ENCODE measurements at places on chromosomes 16 and 17.

DNA sequence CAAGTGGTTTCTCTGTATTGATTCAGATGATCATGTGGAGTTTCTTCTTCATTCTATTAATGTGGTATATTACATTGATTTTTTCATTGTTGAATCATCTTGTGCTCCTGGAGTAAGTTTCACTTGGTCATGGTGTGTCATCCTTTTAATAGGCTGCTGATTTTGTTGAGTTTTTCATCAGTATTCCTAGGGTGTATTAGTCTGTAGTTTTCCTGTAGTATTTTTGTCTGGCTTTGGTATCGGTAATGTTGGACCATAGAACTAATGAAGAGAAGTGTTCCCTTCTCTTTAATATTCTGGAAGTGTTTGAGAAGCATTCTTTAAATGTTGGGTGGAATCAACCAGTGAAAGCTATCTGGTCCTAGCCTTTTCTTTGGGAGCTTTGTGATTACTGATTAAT lies 99.0 kb downstream of the OMG start:
- DNase-seq, result no peak

- no peak for DNase-seq
Measured at GRCh38 chr16:77470851-77471250, 36.0 kb upstream of the ADAMTS18 start.

- DNase-seq, result no peak
Measured at GRCh38 chr16:10729104-10730048, 14.3 kb upstream of the NUBP1 start.

GRCh38 chr16:54034684-54035083 lies 251.9 kb downstream of the IRX3 start:
- DNase-seq, result no peak

DNA sequence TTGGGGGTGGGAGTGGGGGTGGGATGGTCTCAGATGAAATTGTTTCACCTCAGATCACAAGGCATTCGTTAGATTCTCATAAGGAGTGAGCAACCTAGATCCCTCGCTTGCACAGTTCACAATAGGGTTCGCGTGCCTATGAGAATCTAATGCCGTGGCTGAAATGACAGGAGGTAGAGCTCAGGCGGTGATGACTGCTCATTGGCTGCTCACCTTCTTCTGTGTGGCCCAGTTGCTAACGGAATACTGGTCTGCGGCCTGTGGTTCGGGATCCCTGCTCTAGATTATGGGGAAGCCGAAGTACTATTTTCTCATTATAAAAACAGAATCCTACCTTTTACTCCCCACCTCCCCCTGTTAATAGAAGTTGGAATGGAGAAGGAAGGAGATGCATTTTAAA lies 18.9 kb downstream of the CLTC start:
- no peak for DNase-seq

DNA sequence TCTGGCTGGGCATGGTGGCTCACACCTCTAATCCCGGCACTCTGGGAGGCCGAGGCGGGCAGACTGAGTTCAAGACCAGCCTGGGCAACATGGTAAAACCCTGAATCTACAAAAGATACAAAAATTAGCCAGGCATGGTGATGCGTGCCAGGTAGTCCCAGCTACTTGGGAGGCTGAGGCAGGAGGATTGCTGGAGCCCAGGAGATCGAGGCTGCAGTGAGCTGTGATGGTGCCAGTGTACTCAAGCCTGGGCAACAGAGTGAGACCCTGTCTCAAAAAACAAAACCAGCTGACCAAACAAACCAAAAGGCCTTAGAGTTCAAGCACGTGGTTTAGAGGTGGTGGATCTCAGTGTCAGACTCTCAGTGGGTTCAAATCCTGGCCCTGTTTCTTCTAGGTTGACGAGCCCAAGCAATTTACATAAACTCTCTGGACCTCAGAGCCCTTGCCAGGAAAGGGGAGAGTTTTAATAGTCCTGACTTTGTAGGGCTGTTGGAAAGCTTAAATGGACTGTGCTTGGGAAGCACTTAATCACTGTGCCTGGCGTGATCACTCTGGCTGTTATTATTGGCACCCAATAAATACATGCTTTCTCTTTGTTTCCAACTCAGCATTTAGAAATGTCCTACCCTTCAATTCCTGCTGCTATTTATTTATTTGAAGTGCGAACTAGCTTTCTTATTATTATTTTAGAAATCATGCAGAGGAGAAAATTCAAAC lies 44.7 kb downstream of the ABCC1 start:
- no peak for DNase-seq

GRCh38 chr17:75927286-75927922 lies 13.4 kb downstream of the FBF1 start:
- no peak for DNase-seq

DNA sequence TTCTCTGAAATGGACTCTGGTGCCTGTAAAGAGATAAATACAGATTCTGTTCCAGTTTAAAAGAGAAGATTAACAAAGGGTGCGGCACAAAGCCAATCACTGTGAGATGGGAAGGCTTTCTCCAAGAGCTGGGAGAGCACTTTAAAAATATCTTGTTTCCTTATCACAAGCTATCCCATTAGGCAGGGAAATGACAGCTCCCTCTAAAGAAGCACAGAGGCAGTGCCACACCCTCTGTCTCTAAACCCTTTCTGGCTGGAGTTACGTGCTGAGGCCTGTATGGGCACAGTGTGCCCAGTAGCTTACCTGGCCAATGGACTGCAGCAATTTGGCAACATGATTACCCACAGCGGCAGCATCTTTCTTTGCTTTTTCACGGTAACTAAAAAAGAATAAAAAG lies 9.0 kb upstream of the TERB1 start:
- DNase-seq, result no peak

DNA sequence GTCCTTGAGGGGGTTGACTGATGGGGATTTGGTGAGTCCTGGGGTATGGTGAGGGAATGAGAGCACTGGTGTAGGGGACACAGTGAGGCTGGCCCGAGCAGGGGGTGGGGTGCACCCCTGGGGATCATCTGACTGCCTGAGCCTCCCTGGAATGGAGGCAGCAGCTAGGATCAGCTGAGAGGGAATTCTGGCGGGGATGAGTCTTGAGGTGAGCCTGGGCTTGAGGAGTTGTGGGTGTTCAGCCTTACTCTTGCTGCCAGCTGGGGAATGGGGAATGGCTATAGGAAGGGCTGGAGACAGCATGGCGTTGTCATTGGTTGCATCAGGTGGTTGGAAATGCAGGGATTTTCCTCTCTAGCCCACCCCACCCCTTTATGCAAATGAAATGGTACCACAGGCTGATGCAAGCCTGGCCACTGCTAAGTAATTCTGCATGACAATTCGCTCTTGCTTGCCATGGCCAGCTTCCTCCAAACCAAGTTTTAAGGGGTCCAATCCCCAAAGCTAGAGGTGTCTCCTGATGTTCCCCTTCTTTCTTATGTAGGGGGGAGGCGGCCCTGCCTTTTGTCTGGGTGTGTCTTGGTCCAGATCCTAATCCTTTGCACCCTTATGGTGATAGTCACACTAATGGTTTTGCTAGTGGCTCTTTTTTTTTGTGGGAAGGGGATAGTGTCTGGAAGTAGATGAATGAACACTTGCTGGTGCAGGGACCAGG lies 7.5 kb downstream of the NFE2L1 start:
- DNase-seq, result no peak

DNA sequence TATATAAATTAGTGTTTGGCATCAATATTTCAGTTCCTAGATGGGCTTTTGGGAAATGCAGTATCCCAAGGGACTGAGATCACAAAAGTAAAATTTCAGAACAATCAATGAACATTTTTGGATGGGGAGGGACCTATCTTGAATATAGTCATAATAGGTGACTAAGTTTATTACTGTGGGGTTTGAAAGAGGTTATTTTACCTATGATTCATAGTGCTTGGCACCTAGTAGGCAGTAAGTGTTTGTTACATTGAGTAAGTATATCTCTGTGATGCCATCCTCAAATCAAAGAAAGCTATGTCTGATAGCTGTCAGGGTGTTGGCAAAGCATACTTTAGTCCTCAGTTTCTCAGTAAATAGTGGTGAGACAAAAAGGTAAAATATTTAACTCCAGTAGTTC lies 36.9 kb downstream of the ZNF207 start:
- DNase-seq, result no peak

GRCh38 chr16:85041219-85042166 lies 13.9 kb downstream of the KIAA0513 start:
- DNase-seq, result no peak

DNA sequence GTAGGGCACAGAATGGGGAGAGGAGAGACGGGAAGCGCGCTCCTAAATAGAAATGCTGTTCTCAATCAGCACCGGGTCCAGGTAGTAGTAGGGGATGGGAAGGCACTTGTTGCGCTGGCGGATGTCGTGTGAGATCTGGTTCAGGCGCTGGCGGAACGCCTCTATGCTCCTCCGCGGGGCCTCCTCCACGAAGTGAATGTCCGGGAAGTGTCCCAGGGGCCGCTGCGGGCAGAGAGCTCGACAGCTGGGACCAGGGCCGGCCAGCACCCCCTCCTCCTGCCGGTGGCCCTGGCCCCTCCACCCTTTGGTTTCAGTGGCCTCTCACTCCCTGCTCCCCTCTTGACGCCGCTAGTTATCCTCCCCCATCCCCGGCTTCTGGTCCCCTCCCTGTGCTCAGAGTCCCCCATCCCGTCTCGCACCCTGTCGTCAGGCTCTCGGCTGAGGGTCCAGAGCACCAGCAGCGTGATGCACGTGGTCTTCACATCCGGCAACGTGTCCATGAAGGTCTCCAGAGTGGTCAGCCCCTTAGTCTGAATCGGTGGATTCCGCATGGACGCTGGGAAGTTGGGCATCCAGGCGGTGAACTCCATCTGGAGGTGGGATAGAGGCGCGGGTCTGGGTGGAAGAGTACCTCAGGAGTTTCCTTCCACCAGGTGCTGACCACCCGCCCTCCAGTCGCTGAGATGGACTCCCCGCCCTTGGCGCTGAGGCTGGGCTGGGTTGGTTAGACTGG lies 14.6 kb downstream of the ALOX12B start:
- no peak for DNase-seq

- DNase-seq, result no peak
Measured at GRCh38 chr17:82856361-82856760, 16.5 kb upstream of the ZNF750 start.

- no peak for DNase-seq
Measured at GRCh38 chr17:81238490-81238814, 403 bp downstream of the TEPSIN start.

DNA sequence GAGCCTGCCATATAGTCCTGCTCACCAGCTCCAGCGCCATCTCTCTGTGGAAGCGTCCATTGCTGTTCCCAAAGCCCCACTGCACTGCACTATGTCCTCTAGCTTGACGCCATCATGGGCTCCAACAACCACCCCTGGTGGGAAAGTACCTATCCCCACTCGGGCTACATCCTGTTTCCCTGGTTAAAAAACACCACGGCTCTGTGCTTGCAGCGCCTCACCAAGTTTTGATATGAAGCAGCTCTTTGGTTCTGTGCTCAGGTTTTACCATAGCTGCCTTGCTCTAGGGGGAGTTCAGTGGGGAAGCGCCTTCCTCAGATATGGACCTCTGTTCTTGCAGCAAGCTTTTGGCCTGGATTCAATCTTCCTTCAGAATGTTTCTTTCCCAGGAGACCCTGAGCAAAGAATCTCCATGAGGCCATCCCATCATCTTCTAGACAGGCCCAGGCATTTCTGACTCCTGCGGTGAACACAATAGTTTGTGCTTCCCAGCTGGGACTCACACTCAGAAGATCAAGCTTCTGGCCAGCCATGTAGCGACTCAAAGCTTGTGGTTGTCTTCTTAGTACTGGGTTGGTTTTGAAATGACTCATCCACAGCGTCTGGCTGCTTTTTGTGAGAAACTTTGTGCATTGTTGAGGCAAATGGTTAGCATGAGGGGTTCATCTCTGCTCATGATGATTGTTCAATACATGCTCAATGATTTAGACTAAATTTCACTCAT lies 39.5 kb downstream of the DYNLRB2 start:
- DNase-seq, result peak; percentile 31

- no peak for DNase-seq
Measured at GRCh38 chr17:28008513-28008912, 34.0 kb upstream of the NLK start.

- no peak for DNase-seq
Measured at GRCh38 chr17:49987681-49988441, 7.2 kb downstream of the DLX3 start.

GRCh38 chr16:30774367-30775130 lies 12.4 kb downstream of the RNF40 start:
- no peak for DNase-seq

DNA sequence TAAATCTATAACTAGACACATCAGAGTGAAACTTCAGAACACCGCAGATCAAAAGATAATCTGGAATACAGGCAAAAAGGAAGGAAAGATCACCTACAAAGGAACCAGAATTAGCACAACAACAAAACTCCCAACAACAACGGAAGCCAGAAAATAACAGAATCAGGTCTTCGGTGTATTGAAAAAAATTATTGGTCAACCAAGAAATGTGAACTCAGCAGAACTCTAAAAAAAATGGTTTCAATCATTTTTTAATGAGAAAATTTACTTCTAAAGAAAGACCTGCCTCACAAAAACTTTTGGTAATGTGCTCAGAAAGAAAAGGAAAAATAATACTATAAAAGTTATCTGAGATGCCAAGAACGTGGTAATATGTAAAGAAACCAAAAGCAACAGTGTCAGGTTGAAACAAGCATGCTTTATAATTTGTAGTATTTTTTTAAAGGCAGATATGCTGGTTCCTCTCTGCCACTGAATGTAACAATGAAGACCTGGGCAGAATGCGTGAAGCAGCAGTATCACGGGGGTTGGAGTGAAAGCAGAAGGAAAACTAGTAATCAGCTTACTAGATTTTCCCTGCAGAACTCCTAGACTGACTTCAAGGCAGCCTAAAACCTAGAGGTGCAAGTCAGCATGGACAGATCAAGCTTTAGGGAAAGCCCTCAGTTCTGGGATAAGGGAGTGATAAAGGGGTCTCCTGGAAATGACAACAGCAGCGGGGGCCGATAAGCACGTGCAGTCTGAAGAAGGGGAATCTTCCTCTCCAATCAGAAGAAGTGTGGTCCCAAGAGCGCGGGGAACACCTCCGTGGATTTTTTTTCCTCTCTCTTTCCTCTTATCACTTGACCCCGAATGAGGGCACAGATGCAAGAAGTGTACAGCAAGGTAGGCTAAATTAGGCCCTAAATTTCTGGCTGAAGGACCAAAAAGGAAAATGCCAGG lies 80.9 kb upstream of the TEKT1 start:
- DNase-seq, result no peak

DNA sequence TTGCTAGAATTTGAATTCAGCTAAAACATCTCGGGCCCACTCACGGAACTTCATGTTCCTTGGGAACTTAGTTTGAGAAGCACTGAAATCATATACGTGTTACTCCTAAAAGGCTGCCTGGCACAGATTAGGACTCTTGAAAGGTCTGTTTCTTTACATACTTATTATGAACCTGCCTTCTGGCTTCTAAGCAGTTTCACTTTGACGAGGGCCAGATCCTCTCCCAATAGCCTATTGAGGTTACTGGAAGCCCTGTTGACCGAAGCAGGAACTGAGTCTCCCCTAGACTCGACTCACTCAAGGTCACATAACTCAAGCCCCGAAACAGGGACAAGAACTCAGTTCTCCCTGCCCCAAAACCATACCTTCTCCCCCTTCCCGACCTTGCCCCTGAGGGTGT lies 121.9 kb upstream of the PLCG2 start:
- no peak for DNase-seq
